ENCODE measurements at places on chromosomes 2 and 18. TPM values are rescaled to one million over a fixed set of nuclear protein-coding genes. Genes with fewer than 3 reads are reported as not detected.

DNA sequence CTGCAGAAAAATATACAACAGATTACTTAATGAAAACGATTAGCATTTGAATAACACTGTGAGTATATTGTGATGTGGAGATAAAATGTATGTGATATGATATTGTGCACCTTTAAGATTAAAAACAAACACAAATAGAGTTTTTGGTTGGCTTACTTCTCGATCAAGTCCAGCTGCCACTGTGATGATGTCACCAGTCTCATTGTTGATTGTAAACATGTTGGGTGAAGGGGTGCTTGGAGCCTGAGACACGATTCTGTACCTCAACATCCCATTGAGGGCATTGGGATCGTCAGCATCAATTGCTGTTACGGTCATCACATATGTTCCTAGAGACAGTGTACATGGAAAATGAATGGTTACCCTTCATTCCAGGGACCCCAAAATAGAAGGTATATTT is 174.1 kb downstream of the CDH2 start:
- DNase-seq, result no peak

GRCh38 chr18:74097803-74098202 is 49.8 kb downstream of the FBXO15 start:
- DNase-seq, result no peak

- no peak for DNase-seq
These were observed 7.6 kb downstream of the FAM168B start for GRCh38 chr2:131085646-131086045.

GRCh38 chr18:79849328-79850207 is 51.8 kb downstream of the KCNG2 start:
- no peak for DNase-seq

The RELCH gene
- 60.2 TPM for total RNA-seq

GRCh38 chr18:7117390-7118355 is at the start of gene LAMA1:
Gene LAMA1 (minus strand): TSS chr18:7117797. CDS start chr18:7117720, 77 bp downstream.
- no peak for DNase-seq

Data from mucosa of descending colon (tissue), 3 donors.